ENCODE measurements at places on chromosomes 2 and 18.

DNA sequence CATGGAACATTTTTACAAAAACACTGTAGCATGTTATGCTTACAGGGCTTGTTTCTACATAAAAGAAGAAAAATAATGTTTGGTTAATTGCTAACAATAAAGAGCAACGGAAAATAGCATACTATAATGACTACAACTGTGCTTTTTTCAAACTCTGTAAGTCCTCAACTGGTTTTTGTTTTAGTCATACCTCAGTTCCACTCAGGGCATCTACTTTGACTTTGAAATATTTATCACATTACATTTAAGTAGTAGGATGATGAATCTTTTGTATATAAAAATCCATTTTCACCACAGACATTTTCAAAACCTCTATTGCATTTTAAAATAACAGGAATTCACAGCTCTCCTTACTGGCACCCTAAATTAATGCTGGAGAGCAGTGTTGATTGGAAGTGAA is 8.3 kb downstream of the SATB2 start:
- no peak for DNase-seq

DNA sequence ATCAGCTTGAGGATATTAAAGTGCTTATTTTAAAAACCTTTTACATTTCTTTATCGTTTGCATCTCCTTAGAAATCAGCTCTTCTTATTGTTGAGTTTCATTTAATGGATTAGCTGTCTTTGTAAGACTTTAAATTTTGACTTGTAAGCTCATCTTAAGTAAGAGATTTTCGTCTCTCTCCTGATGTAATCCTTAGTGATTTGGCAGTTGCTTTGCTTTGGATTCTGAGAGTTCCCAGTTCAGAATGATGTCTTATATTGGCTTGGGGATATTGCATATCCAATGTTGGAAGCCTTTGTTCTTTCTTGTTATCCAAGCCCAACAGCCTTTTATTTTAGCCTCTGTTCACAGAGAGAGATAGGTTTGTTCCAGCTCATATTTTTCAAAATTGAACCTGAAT is 212.1 kb downstream of the ARL6IP6 start:
- no peak for DNase-seq

DNA sequence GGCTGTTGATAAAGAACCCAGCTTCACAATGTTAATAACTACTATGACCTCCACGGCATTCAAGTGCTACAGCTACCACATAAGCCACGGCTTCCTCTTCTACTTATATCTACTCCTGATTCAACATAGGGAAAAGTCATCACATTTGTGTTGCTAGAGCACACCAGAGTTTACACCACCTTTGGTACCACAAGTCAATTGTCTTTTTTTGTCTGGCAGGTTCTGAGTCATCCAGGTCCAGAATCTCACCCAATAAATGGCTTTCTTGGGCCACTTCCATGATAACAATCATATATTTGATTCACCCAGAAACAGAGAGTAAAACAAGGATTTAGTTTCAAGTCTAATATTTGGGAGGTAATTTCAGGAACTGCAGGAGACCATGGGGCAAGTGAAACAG is 480.2 kb downstream of the TMX3 start:
- no peak for DNase-seq

DNA sequence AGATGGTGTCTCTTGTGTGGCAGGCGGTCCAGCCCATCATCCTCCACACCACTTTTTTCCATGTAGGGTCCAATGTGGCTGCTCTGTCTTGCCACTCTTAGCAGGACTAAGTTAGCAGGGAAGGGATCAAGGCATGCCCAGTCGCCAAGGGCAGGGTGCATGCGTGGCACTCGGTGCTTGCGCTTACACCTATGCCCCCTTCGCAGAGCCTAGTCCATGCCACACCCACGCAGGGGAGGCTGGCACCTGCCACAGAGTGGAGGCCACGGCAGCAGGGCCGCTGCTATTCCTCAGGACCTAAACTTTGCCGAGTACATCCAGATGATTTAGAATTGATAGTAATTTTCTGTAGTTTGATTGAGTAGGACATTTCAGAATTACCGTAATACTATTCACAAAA is 59.5 kb downstream of the RALBP1 start:
- no peak for DNase-seq

- peak; percentile 57 for DNase-seq
These were observed 58.8 kb downstream of the BAZ2B start for GRCh38 chr2:159557437-159558034.

DNA sequence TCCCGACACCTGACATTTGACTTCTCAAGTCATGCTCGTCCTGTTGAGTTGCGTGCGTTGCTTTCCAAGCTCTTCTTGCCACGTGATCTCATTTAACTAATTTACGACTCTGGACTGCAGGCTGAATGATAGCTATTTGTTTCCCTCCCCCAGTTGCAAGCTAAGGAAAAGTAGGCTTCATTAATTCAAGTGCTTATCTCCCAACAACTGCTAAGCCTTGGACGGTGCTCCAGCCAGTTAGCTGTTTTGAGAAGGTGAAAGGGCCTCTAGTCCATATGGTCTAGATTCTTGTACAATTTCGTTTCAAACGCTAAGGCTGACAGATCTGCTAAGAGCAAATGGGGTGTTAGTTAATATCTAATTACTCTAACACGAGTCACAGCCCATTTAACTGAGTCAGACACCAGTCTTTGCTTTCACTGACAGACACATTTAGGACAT is 21.1 kb downstream of the GPR45 start:
- DNase-seq: no peak

DNA sequence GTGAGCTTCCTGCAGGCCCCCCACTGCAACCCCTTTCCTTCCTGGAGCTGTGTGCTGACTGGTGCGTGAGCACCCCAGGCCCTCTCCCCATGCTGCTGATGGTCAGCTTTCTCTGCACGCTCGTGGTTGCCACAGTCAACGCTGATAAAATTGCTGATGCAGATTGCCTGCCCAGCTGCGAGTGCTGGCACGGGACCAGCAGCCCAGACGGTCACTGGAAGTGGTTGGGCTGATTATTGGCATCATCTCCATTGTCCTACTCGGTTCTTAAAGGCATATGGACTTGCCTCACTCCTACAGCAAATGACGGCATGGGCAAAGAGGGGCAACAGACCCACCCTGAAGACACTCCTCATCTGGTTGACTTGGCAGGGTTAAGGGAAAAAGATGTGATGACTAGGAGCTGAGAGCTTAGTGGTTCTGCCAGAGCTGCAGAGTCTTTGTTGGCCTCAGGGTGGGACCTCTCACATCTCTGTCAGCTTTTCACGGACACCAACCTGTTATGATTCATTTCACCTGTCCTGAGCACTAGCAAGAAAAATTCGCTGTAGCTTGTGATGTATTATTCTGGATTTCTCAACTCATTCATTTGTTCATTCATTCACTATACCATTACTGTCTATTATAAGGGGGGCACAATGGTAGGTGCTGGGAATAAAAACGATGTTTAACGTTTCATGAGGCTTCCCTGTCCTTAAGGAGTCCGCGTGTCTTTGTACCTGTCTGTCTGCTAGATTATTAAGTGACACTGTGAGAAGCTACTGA is 38.4 kb downstream of the PAX8 start:
- no peak for DNase-seq

GRCh38 chr2:221741496-221742211 is 169.6 kb upstream of the EPHA4 start:
- DNase-seq: no peak

GRCh38 chr2:102789349-102790090 is 27.7 kb downstream of the TMEM182 start:
- DNase-seq: no peak

- DNase-seq: no peak
These were observed 149.7 kb downstream of the ST6GAL2 start for GRCh38 chr2:106736221-106736620.

GRCh38 chr2:227450311-227450841 is 21.6 kb upstream of the AGFG1 start:
- DNase-seq: no peak

GRCh38 chr2:177723235-177723634 is 330.7 kb downstream of the AGPS start:
- DNase-seq: no peak

DNA sequence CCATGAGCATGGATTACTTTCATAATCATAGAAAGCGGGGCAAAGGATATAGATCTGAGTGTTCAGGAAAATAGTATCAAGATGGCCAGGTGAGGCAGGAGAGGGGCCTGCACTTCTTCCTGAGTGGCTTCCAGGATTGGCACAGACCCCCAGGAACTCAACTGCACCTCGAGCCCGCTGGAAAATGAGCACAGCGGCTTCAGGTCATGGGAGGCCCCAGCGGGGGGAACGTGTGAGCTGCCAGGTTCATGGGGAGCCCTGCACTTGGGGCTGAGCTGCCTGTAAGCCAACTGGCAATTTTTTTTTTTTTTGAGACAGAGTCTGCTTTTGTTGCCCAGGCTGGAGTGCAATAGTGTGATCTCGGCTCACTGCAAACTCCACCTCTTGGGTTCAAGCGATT is 81.5 kb upstream of the ODC1 start:
- no peak for DNase-seq

DNA sequence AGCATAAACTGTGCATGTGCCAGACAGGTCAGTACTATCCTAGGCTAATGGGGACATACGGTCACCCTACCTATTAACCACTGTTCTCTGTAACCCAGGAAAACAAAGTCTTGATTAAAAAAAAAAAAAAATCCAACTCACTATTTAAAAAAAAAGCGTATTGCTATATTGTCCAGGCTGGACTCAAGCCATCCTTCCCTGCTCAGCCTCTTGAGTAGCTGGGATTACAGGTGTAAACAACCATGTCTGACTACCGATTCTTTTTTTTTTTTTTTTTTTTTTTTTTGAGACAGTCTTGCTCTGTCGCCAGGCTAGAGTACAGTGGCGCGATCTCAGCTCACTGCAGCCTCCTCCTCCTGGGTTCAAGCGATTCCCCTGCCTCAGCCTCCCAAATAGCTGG is 11.6 kb downstream of the ATAD2B start:
- DNase-seq: no peak

- no peak for DNase-seq
These were observed 5.5 kb downstream of the DGKD start for GRCh38 chr2:233359823-233360222.

GRCh38 chr18:49621301-49621700 is 59.4 kb downstream of the LIPG start:
- DNase-seq: no peak

DNA sequence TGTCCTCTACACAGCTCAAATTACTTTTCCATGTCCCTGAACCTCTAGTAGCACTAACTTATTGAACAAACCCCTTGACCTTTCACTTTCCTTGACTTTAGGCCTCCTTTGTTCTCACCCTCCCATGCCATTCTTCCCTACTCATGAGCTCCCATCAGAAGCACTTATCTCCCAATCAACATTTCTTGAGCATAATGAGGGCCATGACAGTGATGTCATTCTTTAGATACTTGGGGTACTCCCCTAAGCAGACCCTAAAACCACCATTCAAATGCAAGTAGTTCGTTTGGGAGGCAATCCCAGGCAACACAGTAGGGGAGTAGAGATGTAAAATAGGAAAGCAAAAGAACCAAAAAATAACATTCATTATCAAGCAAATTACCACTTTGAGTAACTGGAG is 115.9 kb upstream of the ARHGAP28 start:
- DNase-seq: no peak

GRCh38 chr2:181264441-181264840 is 192.7 kb upstream of the ITGA4 start:
- no peak for DNase-seq

GRCh38 chr2:20224716-20225293 is at the start of gene SDC1:
SDC1 (minus strand) TSS chr2:20225130; CDS start chr2:20224867, 263 bp downstream.
- peak; percentile 76 for DNase-seq

- no peak for DNase-seq
These were observed 89.2 kb upstream of the PELI1 start for GRCh38 chr2:64233376-64233922.

DNA sequence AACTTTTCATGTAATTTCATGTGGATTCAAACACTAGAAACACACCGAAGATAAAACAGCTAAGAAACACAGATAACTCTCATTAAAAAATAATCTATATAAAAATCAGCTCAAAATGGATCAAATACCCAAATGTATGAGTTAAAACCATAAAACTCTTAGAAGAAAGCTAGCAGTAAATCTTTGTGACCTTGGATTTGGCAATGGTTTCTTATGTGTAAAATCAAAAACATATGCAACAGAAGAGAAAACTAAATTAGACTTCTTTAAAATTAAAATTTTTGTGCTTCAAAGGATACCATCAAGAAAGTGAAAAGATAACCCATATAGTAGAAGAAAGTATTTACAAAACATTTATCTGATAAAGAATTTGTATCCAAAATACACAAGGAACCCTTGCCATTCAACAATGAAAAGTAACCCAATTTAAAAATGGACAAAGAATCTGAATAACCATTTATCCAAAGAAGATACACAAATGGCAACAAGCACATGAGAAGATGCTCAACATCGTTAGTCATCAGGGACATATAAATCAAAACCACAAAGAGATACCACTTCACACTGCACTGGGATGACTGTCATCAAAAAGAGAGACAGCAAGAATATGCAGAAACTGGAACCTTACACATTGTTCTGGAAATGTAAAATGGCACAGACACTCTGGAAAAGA is 27.5 kb downstream of the GAREM1 start:
- no peak for DNase-seq

All from Caco-2 (cell line).